Stimulated activated CD8-positive, alpha-beta memory T cell treated with anti-CD3 and anti-CD28 coated beads, Interleukin-2, amount 100 ng/mL, for 1 hour (primary cell): ENCODE measurements at places on chromosomes 13 and 19.

GRCh38 chr13:50512474-50513299 lies 330.8 kb downstream of the DLEU7 start:
- no peak for DNase-seq

DNA sequence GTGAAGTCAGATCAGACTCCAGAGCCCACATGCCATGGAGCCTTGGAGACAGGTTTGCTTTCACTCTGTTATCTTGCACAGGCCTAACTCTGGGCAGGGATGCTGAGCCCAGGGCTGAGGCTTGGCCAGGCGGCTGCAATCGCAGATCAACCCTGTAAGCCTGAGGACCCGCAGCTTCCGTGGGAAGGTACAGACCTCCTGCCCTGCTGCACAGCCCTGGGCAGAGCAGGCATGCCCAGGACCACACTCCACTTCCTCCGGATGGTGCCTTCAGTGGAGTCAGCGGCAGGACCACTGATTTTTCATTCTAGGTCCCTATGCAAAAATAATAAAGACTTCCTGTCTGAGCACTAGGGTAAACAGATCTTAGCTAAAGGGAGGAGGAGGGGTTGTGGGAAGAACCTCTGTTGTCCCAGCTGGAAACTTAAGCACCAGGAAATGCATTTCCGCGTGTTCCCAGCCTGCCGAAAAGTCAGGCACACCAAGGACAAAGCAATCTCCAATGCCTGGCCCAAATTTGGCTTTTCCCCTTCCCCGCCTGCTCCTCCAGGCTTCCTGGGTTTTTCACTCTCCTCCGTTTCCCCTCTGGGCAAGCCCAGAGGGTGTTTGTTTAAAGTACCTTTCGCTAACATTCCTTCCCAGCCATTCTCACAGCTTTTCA lies 87.3 kb downstream of the KCTD15 start:
- no peak for DNase-seq

DNA sequence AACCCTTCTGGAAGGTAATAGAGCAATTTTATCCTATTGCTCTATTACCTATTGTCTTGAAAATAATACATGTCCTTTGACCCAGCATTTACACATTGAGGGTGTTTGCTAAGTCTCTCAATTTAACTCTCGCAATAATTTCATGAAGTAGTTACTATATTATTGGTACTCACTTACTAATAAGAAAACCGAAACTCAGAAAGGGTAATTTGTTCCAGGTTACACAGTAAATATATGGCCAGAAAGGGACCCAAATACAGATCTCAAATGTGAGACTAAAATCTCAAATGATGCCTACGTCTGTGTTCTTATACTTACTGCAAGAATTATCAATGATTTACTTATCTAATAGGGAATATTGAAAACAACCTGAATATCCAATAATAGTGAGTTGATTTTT lies 29.7 kb upstream of the FAM216B start:
- no peak for DNase-seq

DNA sequence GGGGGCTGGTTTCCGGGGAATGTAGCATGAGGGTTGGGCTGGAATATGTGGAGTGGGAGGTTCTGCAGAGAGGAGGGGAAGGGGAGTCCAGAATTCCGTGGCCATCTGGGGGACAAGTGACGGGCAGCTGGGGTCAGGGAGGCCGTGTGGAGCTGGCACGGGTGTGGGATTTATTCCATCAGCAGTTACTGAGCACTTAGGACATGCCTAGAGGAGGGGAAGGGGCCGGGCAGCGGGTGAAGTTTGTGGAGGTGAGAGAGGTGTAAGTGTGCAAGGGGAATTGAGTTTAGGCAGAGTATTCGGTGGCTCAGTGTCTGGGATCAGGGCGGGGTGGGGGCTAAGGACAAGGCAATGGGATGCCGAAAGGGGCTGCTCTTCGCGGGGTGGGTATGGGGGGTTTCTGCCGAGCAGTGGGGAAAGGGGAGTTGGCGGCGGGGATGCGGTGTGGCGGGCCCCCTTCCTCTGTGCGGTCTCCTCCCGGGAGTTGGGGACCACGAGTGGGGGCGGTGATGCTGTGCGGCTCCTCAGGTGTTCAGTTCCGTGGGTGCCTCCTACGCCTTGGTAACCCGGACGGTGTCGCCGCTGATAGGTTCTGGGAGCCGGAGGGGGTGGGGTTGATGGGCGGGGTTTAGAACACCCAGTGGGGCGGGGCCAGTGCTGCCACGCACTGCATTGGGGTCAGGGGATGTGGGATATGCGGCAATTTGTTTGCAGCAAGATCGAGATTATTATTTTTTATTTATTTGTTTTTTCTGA lies 5.4 kb downstream of the CCDC61 start:
- DNase-seq: peak; percentile 65

GRCh38 chr19:52603558-52604207 lies 33.6 kb downstream of the ZNF701 start:
- DNase-seq: no peak
